ENCODE measurements at places on chromosomes 11 and 22.

DNA sequence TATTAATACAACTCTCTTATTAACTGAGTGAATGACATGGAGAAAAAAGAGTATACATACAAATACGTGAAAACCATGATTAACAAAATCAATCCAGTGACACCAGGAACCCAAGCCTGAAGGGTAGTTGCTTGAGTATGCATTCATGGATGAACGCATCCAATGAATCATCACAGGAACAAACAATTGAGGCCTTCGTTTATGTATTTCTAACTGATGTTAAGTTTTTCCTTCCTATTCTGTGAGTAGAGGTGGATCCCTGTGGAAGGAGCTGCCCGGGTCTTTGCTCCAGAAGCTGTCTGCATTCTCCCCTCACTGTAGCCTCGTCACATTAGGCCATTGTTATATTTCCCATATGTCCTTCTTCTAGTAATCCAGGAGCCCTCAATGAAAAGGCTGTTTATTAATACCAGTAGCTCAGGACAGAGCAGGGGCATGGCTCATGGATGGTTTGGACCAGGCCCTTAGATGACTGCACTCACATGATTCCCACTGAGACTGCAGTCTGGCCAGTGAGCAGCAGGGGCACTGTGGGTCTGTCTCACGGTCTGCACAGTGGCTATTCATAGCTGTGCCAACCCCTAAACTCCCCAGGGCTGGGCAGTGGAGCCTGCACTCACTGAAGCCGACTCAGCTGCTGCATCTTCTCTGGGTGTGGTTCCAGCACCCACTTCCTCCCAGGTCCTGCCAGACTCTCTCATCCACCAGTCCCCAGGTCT is 128.1 kb upstream of the TOP3B start:
- DNase-seq = no peak

DNA sequence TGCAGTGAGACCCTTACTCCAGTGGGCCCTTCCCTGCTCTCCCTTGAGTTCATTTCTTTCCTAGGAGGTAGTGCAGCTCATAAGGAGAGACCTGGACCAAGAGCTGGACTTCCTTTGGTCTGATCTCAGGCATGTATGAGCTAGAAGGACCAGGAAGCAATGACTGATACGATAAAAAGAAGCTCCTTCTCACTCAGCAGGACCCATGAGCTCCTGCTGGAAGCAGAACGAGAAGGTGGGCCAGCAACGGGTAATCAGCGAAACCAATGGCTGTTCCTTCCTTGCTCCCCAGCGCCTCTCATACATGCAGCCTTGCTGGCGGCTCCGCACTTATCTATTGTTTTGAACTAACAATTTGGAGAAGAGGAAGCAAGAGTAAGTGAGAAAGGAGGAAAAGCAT is 56.8 kb downstream of the RPUSD4 start:
- no peak for DNase-seq

GRCh38 chr22:39661842-39662685 is 91.5 kb downstream of the CACNA1I start:
- no peak for DNase-seq

GRCh38 chr11:17853280-17853679 is 118.7 kb downstream of the KCNC1 start:
- DNase-seq = no peak

GRCh38 chr22:41280065-41280464 is 5.9 kb downstream of the RANGAP1 start:
- no peak for DNase-seq

DNA sequence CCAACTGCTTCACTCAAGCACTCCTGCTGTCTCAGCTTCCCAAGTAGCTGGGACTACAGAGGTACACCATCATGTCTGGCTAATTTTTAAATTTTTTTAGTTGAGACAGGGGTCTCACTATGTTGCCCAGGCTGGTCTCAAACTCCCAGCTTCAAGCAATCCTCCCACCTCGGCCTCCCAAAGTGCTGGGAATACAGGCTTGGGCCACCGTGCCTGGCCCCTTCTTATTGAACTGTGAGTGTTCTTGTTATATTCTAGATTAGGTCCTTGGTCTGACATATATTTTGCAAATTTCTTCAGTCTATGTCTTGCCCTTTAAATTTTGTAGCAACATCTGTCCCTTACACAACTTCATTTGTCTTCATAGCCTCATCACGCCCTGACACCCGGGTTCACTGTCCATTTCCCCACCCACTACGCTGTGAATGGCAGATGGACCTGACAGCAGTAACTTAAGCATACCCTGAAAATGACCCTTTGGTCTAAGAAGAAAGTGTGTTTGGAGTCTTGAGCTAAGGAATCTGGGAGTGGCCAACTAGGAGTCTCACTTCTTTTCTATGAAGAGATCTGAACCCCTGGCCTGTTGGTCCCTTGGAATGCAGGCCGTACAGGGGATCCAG is 4.2 kb upstream of the FAM118A start:
- DNase-seq = no peak

DNA sequence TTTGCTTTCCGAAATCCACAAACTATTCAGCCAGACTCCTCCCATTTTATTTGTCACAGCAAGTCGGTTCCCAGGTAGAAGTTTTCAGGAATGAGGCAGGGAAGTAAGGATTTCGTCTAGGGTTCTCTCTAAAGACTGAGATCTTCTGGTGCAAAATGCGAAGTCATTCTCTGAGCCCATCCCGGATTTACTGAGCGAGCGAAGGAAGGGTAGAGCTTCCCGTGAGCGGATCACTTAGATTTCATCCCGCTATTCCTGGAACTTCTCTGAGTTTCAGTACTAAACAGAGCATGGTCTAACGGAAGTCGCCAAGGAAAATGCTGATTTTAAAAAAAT is 3.1 kb upstream of the CALCA start:
- no peak for DNase-seq

DNA sequence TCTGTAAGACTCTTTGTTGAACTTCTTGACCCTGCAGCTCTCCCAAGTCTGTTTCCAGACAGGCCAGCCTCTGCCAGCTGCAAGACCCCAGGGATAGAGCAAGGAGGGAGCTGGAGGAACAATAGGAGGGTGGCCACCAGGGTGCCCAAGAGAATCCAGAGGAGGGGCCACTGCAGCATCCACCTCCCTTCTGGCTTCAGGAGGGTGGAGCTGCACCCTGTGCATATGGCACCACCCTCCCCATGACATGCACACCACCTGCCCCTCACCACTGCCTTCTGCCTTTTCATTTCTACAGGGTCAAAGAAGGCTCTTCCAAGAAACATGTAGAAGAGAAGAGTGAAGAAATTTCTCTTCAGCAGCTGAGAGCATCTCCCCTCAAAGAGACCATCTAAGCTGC is 20.1 kb upstream of the POLA2 start:
- DNase-seq = no peak

- DNase-seq = no peak
Observed at GRCh38 chr11:126347751-126348668, 7.5 kb upstream of the ST3GAL4 start.

DNA sequence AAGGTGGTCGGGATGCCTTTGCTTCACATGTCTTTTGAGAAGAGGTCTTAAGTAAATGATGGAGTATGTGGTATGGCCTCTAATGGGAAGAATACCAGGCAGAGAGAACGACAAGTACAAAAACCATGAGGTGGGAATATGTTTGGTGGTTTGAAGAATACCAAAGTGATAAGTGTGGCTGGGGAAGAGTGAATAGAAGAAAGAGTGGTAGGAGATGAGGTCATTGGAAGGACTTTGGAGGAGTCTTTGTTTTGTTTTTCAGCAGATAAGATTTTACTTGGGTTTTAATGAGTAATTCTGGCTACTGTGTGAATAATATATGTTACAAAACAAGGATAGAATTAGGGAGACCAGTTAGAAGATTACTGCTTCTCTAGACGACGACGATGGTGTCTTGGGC is 515.4 kb downstream of the RAB38 start:
- DNase-seq = no peak

DNA sequence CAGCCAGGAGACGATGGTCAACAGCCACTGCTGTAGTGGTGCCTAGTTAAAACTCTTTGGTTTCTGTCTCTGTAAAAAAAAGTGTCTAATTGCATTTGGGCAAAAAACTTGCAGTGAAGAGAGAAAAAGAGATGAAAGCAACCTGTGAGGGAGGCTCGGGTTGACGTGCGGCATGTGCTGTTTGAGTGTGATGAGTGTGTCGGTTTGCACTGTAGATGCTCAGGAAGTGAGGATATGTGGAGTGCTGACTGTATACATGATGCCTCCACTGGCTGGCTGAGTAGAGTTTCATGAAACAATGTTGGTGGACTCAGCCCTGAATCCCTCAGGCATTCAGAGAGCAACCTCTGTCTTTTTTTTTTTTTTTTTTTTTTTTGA is 4.3 kb upstream of the DGCR6L start:
- DNase-seq = no peak

GRCh38 chr11:14248580-14248981 is 110.4 kb downstream of the RRAS2 start:
- no peak for DNase-seq

- DNase-seq = no peak
Observed at GRCh38 chr11:103398829-103399228, 289.6 kb downstream of the DYNC2H1 start.

DNA sequence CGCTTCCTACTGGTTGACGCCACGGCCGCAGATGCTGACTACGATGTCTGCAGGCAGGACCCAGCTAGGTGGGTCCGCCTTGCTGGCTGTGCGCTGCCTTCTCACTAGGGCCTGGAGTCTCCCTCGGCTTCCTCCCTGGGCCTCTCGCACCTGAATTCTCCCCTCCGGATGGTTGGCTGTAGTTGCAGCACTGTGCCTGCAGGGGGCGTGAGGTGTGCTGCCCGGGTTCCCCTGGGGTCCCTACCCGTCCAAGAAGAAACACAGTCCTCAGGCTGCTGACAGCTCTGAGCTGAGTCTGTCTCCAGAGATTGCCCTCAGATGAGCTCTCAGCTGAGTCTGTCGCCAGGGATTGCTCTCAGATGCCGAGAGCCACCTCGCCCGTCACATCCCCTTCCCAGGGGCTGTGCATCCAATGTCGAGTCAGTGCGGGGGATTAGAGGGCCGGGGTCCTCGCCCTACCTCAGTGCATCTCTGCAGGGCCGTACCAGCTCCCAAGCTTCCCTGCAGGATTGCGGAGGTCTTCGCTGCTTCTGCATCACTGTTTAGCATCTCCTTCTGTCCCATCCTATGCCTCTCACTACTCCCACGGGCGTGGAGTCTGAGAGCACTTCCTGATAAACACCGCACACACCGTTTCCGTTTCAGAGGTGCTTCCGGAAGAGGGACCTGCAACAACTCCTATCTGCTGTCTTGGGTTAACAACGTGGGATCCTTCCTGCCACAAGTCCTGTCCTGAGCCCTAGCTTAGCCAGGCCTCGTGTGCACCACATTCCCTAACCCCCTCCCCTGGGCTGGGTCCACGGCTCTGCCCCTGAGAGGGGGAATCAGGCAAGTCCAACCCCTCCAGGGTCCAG is 196.9 kb downstream of the CSNK2A3 start:
- no peak for DNase-seq

- DNase-seq = no peak
Observed at GRCh38 chr11:78313181-78313795, 104.3 kb downstream of the GAB2 start.

- peak; percentile 58 for DNase-seq
Observed at GRCh38 chr22:31083923-31084810, 3.0 kb downstream of the SMTN start.

- DNase-seq = peak; percentile 80
Observed at GRCh38 chr22:37601540-37602442, 6.8 kb upstream of the GGA1 start.

- no peak for DNase-seq
Observed at GRCh38 chr22:37455896-37456295, 28.6 kb upstream of the ELFN2 start.

DNA sequence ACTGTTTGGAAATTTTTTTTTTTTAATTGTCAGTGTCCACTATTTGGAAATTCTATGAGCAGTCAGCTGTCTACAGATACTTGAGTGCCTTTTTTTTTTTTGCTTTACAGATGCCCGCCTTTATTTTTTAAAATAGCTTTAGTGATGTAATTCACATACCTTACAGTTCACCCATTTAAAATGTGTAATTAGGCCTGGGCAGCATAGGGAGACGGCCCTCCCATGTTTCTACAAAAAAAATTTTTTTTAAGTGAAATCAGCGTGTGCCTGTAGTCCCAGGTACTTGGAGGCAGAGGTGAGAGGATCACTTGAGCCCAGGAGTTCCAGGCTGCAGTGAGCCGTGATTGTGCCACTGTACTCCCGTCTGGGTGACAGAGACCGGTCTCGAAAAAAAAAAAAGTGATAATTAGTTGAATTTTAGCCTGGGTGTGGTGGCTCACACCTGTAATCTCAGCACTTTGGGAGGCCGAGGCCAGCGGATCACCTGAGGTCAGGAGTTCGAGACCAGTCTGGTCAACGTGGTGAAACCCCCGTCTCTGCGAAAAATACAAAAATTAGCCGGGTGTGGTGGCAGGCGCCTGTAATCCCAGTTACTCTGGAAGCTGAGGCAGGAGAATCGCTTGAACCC is 1.5 kb downstream of the ZNF143 start:
- no peak for DNase-seq

GRCh38 chr22:20109411-20110358 is 6.2 kb upstream of the RANBP1 start:
- DNase-seq = no peak

GRCh38 chr11:76083563-76084451 is 122.5 kb downstream of the WNT11 start:
- no peak for DNase-seq

DNA sequence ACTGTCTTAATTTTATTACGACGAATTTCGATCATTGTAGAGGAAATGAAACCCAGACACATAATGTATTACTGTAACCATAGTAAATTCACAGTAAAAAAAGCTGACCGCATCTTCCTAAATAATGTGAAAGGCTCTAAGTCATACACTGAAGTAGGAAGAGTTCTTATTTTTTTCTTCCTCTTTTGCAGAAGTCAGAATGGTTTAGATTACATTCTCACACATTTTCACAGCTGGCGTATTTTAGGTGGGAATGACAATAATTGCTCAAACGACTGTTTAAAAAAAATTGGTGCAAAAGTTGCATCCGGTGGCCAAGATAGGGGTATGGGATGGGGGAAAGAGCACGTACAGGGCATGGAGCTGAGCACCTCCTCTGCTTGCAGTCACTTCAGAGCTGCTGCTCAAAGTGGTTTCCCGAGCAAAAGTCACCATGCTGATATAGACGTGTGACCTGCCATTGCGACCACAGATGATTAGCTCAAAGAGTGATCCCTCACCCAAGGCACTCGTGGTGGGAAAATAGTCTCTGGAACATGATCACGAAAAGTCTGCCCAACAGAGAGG is 35.3 kb downstream of the MMP13 start:
- DNase-seq = no peak

DNA sequence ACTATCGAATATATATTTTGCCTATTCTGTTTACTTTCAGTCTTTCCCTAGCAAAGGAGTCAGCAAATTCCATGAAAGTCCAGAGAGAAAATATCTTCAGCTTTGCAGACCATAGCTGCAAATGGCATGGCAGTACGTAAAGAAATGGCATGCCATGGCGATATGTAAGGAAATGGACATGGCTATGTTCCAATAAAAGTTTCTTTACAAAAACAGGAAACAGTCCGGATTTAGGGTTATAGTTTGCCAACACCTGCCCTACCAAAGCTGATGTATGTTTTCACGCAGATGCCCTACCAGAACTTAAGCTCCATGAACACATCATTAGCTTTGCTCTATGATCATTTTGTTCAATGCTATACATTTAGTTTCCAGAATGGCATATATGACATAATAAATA is 19.5 kb downstream of the KIAA0930 start:
- DNase-seq = no peak

GRCh38 chr11:132610216-132610615 is 922.1 kb downstream of the OPCML start:
- no peak for DNase-seq

GRCh38 chr11:79076526-79077115 is 364.2 kb downstream of the TENM4 start:
- DNase-seq = peak; percentile 68

- no peak for DNase-seq
Observed at GRCh38 chr11:64754124-64754918, 5.5 kb downstream of the PYGM start.

GRCh38 chr11:71101606-71102005 is 150.8 kb downstream of the SHANK2 start:
- no peak for DNase-seq
